Caudate nucleus (tissue), 63 donors: ENCODE measurements at places on chromosomes 2 and 18.

DNA sequence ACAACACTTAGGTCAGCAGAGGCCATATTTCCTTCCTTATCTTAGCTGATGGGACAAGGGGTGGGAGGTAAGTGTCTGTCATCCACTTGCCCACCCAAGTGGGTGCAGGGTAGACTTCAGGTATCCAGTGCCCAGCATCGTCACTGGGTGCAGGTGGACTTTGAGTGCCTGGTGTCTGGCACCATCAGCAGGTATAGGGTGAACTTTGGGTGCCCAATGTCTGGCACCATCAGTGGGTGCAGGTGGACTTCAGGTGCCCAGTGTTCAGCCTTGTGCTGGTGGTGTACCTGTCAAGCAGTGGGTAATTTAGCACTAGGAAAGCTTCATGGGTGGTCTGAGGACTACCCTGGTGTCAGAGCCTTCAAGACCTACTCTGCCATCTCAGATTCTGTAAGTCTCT is 175.6 kb downstream of the SEPTIN10 start:
- no peak for DNase-seq

- DNase-seq = no peak
Observed at GRCh38 chr2:46576875-46577274, 97.5 kb downstream of the TMEM247 start.

DNA sequence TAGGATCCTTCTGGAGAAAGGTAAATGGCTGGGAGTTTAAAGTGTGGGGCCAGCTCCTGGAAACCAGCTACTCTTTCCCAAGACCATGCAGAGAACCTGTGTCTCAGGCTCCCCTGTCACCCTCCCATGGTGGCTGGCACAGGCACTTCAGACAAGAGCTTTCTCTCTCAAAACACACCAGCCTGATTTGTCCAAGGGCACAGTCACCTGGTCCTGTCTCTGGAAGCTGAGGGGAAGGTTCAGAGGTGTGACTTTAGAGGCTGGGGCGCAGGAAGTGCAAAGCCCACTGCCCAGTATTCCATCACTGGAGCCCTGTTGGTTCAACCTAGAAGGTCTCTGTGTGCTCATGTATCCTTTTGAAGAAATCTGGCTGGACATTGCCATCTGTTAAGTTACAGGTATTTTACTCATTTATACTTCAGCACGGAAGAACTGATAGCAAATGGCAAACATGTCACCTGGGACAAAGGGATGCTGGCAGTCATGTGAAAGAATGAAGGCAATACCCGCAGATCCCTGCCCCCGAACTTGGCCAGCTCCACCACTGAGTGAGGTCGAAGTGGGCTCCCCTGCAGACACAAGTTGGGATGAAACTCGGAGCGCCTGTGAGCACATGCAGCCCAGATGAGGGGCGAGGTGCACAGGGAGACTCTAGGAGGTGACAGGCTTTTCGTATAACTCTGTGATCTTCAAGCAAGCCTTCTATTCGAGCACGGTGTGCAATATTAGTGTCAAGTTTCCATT is 96.9 kb upstream of the MGAT4A start:
- DNase-seq = no peak

DNA sequence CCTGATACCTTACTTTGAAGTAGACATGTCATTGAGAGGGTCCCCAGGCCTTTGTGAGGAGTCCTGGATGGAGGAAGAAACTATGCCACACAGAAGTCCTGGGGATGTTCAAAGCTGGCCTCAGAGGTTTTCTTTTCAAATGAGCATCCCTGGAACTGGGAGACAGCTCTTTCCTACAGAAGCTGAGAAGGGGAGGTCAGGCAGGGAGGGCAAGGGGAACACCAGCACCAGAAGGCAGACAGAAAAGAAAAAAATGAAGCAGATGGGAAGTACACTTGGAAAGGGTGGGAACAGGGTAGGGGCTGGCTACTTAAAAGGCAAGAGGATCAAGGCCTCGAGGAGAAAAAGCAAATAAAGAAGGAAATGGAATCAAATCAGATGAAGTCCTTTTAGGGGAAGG is 120.0 kb downstream of the FMNL2 start:
- DNase-seq = no peak

- DNase-seq = no peak
Observed at GRCh38 chr2:209424781-209425470, 1.1 kb downstream of the MAP2 start.

DNA sequence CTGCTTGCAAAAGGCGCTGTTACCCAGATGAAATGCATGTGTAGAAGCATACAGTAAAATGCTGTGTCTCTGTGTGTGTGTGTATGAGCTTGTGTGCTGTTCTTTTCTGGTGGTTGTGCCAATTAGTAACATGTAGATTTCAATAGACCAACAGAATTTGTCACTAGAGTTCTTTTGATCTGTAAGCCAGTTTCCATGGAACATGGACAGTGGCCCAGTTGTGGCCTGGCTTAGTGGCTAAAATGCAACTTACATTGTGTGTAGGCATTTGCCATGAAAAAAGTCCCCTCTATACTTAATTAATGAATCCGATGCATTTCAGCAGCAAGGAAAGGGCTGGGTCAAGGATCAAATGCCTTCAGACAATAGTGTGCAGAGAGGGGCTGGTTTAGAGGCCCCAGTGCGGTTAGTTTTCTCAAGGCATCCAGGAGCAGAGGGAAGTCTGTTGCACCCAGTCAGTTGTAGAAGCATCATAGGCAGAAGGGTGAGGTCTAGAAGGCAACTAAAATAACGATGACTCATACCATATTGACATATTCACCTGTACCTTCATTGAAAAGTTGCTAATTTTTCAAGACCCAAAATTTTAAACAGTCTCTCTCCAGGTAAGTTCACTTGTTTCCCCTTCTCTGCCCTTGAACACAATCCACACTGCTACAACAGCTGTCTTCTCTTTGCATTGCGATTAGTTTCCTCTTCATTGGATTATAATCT is 366.9 kb upstream of the SPRED2 start:
- DNase-seq = no peak

DNA sequence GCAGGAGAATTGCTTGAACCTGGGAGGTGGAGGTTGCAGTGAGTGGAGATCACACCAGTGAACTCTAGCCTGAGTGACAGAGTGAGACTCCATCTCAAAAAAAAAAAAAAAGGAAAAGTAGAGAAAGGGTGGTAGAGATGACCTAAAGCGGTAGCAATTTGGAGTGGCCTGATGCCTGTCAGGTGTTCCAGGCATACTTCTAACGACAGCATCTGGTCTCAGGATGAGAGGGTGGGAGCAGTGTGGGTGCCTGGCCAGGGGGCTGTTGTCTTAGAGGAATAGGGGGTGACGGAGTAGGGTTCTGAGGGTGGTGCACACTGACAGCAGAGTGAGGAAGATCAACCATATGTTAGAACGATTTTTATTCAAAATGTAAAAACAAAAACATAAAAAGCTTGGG is 21.8 kb downstream of the ZNF236 start:
- no peak for DNase-seq

GRCh38 chr2:88190808-88191721 is 20.9 kb downstream of the THNSL2 start:
- DNase-seq = no peak

DNA sequence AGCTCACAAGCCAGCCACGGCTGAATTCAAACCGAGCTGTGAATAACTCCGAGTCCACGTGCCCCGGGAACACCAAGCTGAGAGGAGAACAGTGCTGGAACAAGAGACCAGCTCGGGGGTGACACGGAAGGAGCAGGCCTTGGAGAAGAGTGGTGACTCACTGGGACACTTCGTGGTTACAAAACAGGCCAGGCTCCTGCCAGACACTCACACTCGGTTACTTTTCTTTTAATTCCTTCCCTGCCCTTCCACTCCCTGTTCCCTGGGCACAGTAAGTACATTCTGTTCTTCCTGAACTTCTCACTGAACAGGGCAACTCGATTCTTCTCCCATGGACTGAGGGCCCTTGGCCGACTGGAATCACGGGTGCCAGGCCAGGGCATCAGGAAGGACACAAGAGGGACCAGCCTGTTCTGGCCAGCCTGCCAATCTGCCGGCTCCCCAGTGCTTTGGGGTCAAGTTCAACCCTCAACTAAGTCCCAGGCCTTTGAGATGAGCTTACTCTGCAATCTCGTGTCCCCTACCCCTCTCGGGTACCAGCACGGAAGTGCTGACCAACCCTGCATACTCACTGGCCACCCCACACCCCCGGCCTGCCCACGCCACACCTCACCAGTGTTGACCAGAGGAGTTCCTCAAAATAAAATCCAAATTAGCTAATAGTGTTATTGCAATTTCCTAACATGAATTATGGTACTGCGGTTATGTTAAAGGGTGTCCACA is 87.5 kb downstream of the TFCP2L1 start:
- DNase-seq = peak; percentile 65

DNA sequence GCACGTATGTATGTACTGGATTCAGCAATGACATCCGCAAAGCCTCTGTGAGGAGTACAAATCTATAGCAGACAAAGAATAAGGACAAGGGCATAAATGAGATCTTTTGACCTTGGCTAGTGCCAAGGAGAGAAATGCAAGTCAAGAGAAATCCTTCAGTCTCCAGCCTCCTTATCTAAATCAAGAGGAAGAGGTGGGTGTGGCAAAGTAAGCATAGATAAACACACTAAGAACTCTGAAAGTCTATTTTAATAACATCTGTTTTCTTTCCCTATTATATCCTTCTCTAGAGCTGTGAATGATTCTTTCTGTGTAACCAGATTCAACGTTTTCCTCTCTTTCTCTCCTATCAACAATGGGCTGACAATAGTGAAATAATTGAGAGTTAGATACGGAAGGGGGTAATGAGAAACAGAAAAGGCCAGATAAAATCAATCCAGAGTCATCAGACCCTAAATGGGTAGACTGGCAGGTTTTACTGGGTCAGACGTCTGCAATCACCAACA is 118.5 kb upstream of the ZFP36L2 start:
- DNase-seq = no peak

DNA sequence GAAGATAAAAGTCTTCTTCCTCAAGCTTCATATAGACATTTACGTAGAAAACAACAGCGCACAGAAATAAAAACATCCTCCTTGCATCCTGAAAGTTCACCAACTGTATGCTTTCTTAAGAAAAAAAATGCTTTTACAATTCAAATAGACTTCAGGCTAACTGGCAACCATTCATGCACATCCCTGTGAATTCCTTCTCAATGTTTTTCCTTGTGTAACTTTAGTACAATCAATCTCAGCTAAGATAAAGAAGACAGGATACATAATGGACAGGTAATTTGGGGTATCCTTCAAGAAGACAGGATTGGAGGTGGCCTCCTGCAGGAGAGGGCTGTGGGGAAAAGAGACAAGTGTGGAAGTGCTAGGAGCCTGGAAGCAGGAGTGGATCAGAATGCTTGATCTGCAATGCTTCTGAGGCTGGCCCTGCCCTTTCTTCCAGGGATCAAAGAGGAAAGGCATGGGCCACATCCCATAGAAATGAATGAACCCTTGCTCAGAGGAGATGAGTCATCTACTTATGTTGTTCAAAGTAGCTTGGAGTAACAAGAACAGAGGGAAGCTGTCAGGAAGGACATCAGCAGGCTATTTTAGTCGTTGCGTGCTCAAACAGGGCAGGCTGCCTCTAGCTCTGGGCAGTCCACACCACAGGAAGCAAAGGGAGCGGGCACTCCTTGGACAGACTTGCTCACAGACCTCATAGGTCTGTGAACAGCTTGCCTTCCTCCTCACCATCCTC is 126.6 kb downstream of the TMEM131 start:
- DNase-seq = no peak

DNA sequence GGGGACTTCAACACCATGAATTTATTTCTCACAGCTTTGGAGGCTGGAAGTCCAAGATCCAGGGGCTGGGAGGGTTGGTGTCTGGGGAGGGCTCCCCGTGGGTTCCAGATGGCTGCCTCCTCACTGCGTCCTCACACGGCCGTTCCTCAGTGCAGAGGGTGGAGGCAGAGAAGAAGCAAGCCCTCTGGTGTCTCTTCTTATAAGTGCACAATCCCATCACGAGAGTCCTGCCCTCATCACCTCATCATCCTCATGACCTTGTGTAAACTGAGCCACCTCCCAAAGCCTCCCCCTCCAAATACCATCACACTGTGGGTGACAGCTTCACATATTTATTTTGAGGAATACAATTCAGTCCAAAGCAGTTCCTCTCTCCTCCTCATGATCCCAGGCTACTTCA is 26.3 kb downstream of the TMEM163 start:
- DNase-seq = no peak

- no peak for DNase-seq
Observed at GRCh38 chr2:111624411-111625156, 259.4 kb downstream of the ANAPC1 start.

GRCh38 chr18:79199691-79200374 is 130.6 kb downstream of the ATP9B start:
- no peak for DNase-seq

GRCh38 chr2:237904831-237905599 is 45.6 kb downstream of the RAMP1 start:
- no peak for DNase-seq

DNA sequence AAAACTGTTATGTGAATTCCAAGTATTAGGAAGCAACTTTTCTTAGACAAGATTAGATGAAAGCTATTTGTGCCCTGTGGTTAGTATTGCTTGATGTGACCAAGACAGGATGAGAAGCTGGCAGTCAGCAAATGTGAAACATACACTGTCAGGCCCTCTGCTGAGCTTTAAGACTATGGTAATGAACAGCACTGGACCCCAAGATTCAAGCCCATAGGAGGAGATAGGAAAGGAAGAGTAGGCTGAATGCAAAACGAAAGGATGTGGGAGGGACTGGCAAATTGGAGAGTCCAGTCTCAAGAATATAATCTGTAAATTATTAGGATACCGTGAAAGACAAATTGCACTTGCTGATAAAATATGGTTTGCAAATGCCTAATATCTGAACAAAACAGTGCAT is 16.4 kb downstream of the BZW1 start:
- no peak for DNase-seq

GRCh38 chr2:175838979-175839378 is 163.1 kb downstream of the LNPK start:
- DNase-seq = no peak

DNA sequence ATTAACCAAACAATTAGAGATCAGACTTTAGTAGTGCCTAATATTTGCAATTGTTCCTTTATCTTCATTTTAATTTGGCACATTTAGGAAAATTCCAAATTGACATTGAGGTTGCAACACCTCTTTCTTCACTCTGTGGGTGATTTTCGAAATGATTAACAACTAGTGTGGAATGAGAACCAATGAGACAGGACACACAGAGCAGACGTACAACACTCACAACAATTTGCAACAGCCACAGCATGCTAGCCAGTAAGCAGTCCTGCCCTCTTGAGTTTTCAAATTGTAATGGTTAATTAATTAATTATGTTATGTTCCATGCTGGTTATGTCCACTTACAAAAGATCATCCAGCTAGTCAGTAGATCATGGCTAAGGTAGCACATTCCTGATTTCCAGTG is 339.3 kb downstream of the LRP1B start:
- no peak for DNase-seq
